Smooth muscle cell of the pulmonary artery (primary cell): ENCODE measurements at places on chromosomes 4 and X. TPM values are rescaled to one million over a fixed set of nuclear protein-coding genes. Genes with fewer than 3 reads are reported as not detected.

Gene PDGFRA
- 298 and 562 TPM in 2 replicates for total RNA-seq

Gene HSD17B10
- total RNA-seq = 38.8 and 42.8 TPM in 2 replicates

Gene FGF2
- total RNA-seq = 69.1 and 174 TPM in 2 replicates

Gene HTN3
- not detected in 2 replicates for total RNA-seq

Gene CSN3
- not detected in 2 replicates for total RNA-seq

Gene SPATA18
- 15.6 and 32.6 TPM in 2 replicates for total RNA-seq

Gene ARMCX4
- total RNA-seq = 4.4 and 7.3 TPM in 2 replicates

Gene TLR6
- 0.50 and 2.5 TPM in 2 replicates for total RNA-seq

Gene PHF8
- total RNA-seq = 15.9 and 16.1 TPM in 2 replicates

Gene SLITRK4
- 0.43 and 2.0 TPM in 2 replicates for total RNA-seq

Gene CSAG1
- not detected in 2 replicates for total RNA-seq

Gene ETDB
- not detected in 2 replicates for total RNA-seq

Gene MAB21L2
- 4.6 and 54.3 TPM in 2 replicates for total RNA-seq

Gene MAGEA12
- not detected in 2 replicates for total RNA-seq

Gene NSG1
- 0.50 and 0.72 TPM in 2 replicates for total RNA-seq

Gene DMRTC1
- not detected in 2 replicates for total RNA-seq

Gene PASD1
- total RNA-seq = not detected in 2 replicates

Gene GPR101
- not detected in 2 replicates for total RNA-seq

Gene EGF
- 0.36 and 1.0 TPM in 2 replicates for total RNA-seq

Gene UCP1
- not detected in 2 replicates for total RNA-seq

Gene MMRN1
- 0.20 and 1.4 TPM in 2 replicates for total RNA-seq

Gene FGF5
- total RNA-seq = 21.3 and 31.5 TPM in 2 replicates

Gene MGARP
- 24.0 and 43.3 TPM in 2 replicates for total RNA-seq

Gene ACE2
- total RNA-seq = 0.20 and 0.23 TPM in 2 replicates

Gene SSX1
- total RNA-seq = not detected in 2 replicates

Gene OTC
- not detected in 2 replicates for total RNA-seq

Gene GDPD2
- not detected in 2 replicates for total RNA-seq

Gene BEND4
- not detected in 2 replicates for total RNA-seq

Gene CD40LG
- total RNA-seq = not detected in 2 replicates

Gene SLC34A2
- 0.03 TPM in 1 of 2 replicates, not detected in the other for total RNA-seq

Gene RAB33A
- 5.1 and 9.0 TPM in 2 replicates for total RNA-seq

Gene DCAF12L2
- total RNA-seq = 0.07 and 0.13 TPM in 2 replicates

Gene AFP
- 0.46 and 1.1 TPM in 2 replicates for total RNA-seq

Gene SYN1
- total RNA-seq = 0.07 and 0.36 TPM in 2 replicates
